ENCODE measurements at places on chromosomes 3 and 15. TPM values are rescaled to one million over a fixed set of nuclear protein-coding genes. Genes with fewer than 3 reads are reported as not detected.

SEMA3G gene
- polyA plus RNA-seq: 2.9 TPM

DNAH12 gene
- 0.51 TPM for polyA plus RNA-seq

EPHB3 gene
- 9.3 TPM for polyA plus RNA-seq

CACNA1D gene
- polyA plus RNA-seq: 58.2 TPM

CHRNA3 gene
- polyA plus RNA-seq: 26.6 TPM

PRTG gene
- 1.7 TPM for polyA plus RNA-seq

PROK2 gene
- 0.67 TPM for polyA plus RNA-seq

KBTBD13 gene
- 0.04 TPM for polyA plus RNA-seq

KCNMB2 gene
- polyA plus RNA-seq: 6.0 TPM

AGBL1 gene
- 0.04 TPM for polyA plus RNA-seq

SOX14 gene
- polyA plus RNA-seq: not detected
